ENCODE measurements at places on chromosomes 11 and 22. TPM values are rescaled to one million over a fixed set of nuclear protein-coding genes. Genes with fewer than 3 reads are reported as not detected.

GRCh38 chr11:99739464-99740089 lies 718.8 kb downstream of the CNTN5 start:
- H3K36me3 ChIP-seq, result no peaks in the 10 kb centered on the region
- no peaks in the 10 kb centered on the region for H3K4me1 ChIP-seq
- H3K27me3 ChIP-seq, result no peaks in the 10 kb centered on the region
- no peak overlapping the region for H3K27ac ChIP-seq
- DNase-seq, result no peak

DNA sequence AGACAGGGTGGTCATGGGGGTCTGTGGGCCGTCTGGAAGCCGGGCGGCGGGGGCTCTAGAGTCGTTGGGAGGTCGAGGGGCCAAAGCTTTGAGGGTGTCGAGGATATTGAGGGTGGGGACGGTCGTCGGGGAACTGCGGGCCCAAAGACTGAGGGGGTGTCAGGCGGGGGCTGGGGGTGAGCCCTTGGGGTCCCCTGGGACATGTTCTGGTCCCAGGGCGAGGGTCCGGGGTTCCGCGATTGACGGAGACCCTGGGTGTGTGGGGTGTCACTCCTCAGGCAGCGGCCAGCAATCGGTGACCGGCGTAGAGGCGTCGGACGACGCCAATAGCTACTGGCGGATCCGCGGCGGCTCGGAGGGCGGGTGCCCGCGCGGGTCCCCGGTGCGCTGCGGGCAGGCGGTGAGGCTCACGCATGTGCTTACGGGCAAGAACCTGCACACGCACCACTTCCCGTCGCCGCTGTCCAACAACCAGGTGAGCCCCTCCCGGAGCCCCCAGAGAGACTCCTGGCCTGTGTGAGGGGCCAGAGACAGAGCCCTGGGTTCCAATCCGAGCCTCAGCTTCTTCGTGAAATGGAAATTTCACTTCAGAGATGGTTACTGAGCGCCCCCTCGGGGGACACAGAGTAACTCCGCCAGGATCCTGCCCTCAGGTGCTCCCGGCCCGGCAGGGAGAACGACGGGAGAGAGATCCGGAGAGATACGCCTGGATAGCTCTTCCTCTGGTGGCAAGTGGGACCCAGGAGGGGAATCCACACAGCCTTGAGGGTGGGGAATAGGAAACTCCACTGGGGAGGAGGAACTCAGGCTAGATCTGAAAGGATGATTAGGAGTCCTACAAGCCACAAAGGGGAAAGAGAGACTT lies 714 bp downstream of the SDF2L1 start:
- peak overlapping the region; percentile 88 for H3K4me3 ChIP-seq
- no peaks in the 10 kb centered on the region for H3K27me3 ChIP-seq
- H3K36me3 ChIP-seq, result peaks cover 3% of the 10 kb centered on the region
- H3K27ac ChIP-seq, result peak overlapping the region; percentile 81

Gene ABTB2
- 6.8 TPM for total RNA-seq

DNA sequence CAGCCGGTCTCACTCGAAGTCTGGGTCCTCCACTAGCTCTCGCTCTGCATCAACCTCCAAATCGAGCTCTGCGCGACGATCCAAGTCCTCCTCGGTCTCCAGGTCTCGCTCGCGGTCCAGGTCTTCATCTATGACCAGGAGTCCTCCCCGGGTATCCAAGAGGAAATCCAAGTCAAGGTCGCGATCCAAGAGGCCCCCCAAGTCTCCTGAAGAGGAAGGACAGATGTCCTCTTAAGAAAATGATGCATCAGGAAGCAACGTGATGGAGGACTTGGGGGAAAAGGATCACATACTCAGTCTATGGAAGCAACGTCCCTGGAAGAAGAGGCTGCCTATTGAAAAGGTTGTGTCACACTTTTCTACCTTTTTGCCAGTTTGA lies 1.1 kb downstream of the SRSF8 start:
- H3K4me1 ChIP-seq, result peaks cover 21% of the 10 kb centered on the region
- DNase-seq, result no peak
- H3K4me3 ChIP-seq, result peak overlapping the region; percentile 84
- peak overlapping the region; percentile 96 for H3K27ac ChIP-seq
- no peaks in the 10 kb centered on the region for H3K27me3 ChIP-seq
- H3K36me3 ChIP-seq, result no peaks in the 10 kb centered on the region

DNA sequence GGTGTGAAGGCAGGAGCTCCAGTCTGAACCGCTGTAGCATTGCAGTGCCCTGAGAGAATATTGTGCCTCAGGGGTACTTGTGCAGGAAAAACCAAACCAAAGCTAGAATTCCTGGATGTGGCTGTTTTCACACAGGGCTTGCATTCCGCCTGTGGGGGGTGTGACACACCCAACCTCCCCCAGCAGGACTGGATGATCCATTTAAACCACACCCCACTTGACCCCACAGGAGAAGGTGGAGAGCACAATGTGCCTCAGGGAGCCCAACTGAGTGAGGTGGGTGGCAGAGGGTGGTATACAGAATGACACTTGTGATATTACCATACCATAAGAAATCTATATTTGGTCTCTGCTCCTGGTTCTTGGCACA lies 66.9 kb upstream of the SLC22A12 start:
- H3K4me3 ChIP-seq, result no peak overlapping the region
- no peak for DNase-seq
- H3K4me1 ChIP-seq, result no peaks in the 10 kb centered on the region
- H3K36me3 ChIP-seq, result no peaks in the 10 kb centered on the region
- no peak overlapping the region for H3K27ac ChIP-seq

Gene RTN4R
- 19.0 TPM for total RNA-seq

GRCh38 chr11:121282886-121283502 lies 9.6 kb upstream of the SC5D start:
- no peak overlapping the region for H3K4me3 ChIP-seq
- DNase-seq, result no peak
- no peak overlapping the region for H3K27ac ChIP-seq
- H3K36me3 ChIP-seq, result no peaks in the 10 kb centered on the region
- no peaks in the 10 kb centered on the region for H3K4me1 ChIP-seq
